Stimulated activated CD4-positive, alpha-beta T cell treated with anti-CD3 and anti-CD28 coated beads, Interleukin-1b, Interleukin-23, amount 100 ng/mL, for 24 hours (primary cell): ENCODE measurements at places on chromosomes 6 and 20.
A peak's percentile ranks its signal among the peaks of the same experiment; 100 is the strongest.

DNA sequence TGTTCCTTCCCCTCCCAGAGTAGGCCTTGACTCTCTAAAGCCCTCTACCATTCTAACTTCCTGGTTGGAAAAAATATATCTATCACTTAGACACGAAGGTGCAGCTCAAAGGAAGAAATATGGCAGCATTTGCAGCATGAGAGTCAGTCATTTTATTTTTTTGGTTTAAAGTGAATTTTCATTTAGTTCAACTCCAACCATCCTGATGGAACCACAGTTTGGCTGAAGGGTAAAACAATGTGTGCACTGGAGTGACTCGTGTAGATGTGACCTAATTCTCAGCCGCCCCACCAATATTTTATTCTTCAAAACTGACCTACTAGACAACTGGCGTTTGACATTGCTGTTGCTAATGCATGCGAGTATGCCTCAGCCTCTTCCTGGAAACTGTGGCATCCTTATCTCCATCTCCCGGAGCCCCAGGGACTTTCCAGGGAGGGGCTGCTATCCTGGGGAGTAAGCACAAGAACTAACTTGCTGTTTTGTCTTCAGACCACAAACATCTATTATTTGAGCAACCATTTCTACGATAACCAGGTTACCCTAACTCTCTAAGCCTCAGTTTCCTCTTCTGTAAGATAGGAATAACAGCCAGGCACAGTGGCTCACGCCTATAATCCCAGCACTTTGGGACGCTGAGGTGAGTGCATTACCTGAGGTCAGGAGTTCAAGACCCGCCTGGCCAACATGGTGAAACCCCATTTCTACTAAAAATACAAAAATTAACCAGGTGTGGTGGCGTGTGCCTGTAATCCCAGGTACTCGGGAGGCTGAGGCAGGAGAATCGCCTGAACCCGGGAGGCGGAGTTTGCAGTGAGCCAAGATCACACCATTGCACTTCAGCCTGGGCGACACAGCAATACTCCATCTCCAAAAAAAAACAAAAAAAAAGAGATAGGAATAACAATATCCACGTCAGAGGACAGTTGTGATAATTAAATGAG is 148.7 kb upstream of the JARID2 start:
- no peak for DNase-seq

DNA sequence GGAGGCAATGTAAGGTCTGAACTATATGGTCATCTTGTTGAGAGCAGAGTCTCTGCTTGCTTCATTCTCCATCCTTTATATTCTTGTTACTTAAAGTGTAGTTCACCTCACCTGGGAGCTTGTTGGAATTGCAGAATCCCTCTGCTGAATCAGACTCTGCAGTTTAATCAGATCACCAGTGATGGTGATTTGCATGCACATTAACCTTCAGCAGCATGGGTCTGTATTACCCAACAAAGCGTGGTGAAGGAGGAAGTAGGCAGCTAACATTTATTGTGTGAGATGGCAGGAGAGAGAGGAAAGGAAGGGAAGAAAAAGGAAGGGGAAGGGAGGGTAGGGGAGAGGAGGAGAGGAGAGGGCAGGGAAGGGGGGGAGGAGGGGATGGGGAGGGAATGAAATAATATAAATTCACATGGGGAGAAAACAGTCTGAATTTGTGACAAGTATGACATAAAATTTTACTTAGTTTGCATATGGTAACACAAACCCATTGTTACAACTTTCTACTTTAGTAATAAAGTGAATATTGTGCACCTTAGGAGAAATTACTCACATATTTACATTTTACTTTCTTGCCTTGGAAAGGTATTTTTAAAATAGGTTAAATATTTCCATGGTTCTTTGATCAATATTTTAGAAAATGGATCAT is 740.7 kb downstream of the DHX35 start:
- DNase-seq, result no peak

GRCh38 chr6:133817460-133818047 is 71.4 kb upstream of the TCF21 start:
- DNase-seq, result peak; percentile 21

GRCh38 chr6:33080127-33081089 is 4.6 kb downstream of the HLA-DPB1 start:
- DNase-seq, result no peak

- no peak for DNase-seq
Observed at GRCh38 chr6:132498638-132499037, 14.3 kb downstream of the STX7 start.

- DNase-seq, result no peak
Observed at GRCh38 chr20:53693262-53693871, 99.7 kb upstream of the ZNF217 start.

DNA sequence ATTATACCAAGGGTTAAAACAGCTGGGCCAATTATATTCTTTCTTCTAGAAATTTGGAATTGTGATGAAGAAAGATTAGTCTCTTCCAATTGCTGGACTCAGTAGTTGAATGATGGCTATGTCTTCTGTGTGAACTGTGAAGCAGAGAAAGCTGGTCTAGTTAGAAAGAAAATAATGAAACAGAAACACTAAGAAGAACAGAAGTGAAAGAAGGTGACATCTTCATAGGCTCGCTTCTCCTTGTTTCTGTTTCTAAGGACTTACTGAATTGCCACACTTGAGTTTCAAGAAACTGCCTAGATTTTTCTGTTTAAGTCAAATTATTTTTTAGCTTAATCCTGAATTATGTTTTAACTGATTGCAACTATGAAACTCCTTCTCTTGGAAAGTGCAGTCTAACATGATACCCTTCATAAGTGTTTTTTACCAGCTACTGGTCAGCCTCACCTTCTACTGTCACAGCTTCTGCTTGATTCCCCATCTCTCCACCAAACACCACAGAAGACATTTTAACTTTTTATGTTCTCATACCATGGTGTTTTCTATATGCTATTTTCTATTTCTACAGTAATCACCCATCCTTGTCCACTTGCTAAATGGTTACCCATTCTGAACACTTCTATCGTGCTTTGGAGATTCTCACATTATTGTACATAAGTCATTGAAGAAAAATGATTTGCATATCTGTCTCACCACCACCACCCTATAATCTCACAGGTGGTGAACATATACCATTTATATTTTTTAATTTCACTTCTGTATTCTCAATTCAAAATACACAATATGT is 268.8 kb downstream of the GRIK2 start:
- DNase-seq, result no peak

GRCh38 chr6:21375151-21376116 is 218.1 kb upstream of the SOX4 start:
- DNase-seq, result no peak

DNA sequence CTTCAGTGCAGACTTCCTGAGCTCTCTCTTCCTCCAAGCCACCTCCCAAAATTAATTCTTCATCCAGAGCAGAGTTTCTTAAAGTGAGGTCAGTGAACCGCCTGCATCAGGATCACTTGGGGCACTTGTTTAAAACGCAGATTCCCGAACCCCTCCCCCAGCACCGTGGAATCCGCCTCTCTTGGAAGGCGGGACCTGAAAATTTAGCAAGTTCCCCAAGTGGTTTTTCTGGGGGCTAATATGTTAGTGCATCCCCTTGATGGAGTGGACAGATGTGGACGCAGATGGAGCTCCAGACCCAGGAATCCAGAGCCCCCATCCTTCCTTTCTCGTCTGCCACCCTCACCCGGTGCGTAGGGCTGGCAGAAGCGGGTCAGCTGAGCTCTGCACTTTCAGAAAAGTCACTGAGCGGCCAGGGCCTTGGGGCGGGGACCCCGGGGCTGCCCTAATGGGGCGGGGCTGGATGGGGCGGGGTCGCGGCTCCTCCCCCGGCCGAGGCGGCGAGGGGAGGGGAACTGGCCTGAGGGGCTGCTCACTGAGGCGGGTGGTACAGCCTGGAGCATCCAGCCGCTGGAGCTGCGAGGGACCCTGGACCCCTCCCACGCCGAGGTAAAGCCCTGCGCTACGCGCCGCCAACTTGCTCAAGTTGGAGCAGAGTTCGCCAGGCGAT is at the start of the genes DEFB124 and REM1:
TSS of gene DEFB124 (minus strand) at position 370 of the 670 bp plus-strand sequence. CDS start 2,114 bp downstream, outside the sequence.
TSS of gene REM1 (plus strand) at position 531 of the 670 bp plus-strand sequence. CDS start 1,158 bp downstream, outside the sequence.
- no peak for DNase-seq

DNA sequence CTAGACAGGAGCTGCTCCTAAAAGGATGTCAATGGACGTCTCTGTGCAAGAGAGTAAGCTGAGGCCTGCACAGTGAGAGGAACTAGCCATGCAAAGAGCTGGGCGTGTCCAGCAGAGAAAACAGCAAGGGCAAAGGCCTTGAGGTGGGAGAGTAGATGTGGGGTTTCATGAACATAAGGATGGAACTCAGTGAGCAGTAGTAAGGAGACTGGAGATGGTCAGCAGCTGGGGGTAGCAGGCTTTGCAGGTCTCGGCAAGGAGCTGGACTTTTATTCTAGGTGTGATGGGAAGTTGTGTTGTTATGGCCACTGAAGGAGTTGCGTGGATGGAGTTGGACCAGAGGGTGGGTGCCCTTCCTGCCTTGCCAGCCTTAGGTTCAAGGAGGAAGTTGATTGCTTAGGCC is 90.7 kb upstream of the SIRPA start:
- no peak for DNase-seq
